ENCODE measurements at places on chromosomes 6 and 20.

DNA sequence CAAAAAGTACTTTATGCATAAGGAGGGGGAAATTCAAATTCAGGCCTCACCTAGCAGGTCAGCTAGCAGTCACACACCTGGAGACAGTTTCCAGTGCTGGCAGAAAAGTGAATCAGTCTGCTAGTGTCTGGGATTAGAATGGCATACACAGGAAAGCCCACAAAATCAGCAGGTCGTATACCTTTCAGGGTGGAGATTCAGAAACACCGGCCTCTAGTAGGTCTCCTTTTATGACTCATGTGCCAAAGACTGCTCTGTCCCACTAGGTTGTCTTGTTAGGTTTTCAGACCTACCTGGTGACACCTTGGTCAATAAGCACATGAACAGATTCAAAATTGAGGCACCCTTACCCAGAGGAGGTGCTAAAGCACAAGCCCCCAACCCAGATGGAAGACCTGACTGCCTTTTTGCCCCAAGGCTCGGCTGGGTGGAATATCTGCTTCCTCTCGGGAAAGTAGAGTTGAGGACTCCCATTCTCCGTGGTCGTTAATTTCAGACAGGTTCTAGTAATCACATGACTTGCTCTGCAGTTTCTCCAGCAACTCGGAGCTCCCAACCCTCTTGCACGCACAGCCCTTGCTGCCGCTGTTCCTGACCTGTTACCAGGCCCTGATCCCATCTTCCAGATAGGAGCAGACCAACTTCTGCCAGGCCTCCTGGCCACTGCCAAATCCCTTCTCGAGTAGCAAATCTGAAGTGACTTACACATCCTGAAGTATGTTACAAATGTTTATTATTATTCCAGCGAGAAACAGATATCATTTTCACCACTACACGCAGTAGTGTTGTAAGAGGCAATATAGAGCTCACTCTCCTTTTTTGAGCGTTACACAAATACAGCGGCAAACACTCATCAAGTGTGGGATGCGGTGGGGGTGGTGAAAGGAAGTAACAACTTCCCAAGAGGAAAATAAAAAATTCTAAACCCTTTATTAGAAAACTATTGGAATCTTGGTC, 46.6 kb downstream of the AGPAT4 start:
- H3K27me3 ChIP-seq, result no peaks in the 10 kb centered on the region
- peak overlapping the region; percentile 91 for H3K27ac ChIP-seq
- H3K36me3 ChIP-seq, result peaks cover 77% of the 10 kb centered on the region
- DNase-seq, result no peak
- H3K4me1 ChIP-seq, result peaks cover 55% of the 10 kb centered on the region

- peaks cover 17% of the 10 kb centered on the region for H3K4me1 ChIP-seq
- no peaks in the 10 kb centered on the region for H3K36me3 ChIP-seq
- peaks cover 7% of the 10 kb centered on the region for H3K27me3 ChIP-seq
- no peak overlapping the region for H3K4me3 ChIP-seq
- DNase-seq, result no peak
- no peak overlapping the region for H3K27ac ChIP-seq
Observed at GRCh38 chr6:36139991-36140710, 9.8 kb downstream of the MAPK13 start.

DNA sequence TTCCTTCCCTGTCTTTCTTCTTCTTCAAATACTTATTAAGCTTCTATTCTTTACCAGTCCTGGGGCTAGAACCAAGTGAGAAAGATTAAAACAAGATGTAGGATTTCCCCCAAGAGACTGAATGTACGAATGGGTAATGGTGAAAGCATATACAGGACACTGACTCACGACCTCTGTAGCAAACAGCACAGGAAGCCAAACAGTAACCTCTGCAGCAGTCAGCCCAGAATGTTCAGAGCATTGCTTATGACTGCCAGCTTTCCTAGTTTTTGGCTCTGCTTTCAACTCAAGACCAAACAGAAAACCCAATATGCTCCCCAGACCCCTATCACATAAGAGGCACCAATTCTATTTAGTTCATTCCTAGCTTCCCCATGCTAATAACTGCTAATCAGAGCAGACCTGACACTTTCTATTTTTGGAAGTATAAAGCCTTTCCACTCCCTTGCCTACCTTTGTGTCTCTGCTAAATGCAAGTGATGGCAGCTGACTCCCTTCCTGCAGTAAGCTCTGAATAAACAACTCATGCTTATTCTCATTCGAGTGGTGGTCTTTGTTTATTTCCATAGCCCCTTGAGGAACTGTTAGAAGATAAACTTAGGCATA, 690.6 kb downstream of the EPM2A start:
- peaks cover 4% of the 10 kb centered on the region for H3K36me3 ChIP-seq
- peak overlapping the region; percentile 37 for H3K27ac ChIP-seq
- no peak overlapping the region for H3K4me3 ChIP-seq
- H3K4me1 ChIP-seq, result peaks cover 12% of the 10 kb centered on the region
- H3K27me3 ChIP-seq, result no peaks in the 10 kb centered on the region
- DNase-seq, result no peak

DNA sequence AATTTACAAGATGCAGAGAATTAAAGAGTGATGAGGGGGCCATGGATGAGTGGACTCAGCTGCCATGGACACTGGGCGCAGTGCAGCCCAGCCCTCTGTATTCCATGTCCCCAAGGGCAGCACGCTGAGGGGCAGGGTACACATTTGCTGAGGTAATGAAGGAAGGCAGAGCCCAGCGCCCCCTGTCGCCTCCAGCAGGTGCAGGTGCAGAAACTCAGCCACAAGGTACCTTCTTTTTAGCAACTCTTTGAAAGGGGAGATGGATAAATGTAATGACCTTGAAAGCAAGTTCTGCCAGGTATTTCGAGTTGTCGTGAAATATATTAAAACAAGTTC, 7.1 kb downstream of the CD93 start:
- no peak overlapping the region for H3K4me3 ChIP-seq
- no peaks in the 10 kb centered on the region for H3K36me3 ChIP-seq
- DNase-seq, result no peak

DNA sequence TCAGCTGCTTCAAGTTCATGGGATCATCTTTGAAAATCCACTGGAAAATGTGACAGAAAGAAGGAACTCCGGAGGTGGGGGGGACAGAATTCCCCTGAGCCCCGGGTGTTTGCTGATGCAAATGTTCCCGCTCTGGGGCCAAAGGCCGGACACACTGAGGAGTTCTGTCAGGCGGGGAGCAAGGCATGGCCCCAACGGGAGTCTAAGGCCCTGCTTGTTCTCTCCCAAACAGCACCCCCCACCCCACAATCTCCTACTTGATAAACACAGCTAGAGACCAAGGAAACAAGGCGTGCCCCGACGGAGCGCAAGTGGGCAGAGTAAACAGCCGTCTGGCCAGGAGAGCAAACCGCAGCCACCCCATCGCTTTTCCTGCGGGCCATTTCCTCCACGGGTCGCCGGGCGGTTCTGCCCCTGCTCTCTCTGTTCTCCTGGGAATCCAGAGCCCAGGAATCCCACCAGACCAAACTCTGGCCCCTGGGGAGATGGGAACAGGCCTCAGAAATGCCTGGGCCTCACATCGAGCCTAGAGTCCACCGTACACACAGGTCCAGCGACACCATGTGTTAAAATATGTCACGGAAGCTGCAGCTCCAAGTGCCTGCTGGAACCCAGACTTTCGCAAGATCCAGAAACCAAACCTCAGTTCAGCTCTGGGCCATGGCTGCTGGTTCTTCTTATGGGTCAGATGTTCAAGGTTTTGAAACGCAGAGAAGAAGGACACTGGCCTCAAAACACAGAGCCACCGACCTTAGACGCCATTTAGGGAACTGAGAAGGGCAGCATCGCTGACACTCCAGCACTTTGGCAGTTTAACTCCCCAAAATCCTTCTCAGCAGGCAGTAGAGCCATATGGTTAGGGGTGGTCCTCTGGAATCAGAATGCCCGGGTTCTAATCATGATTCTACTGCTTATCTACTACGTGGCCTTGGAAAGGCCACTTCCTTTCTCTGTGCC, 104.2 kb downstream of the PREX1 start:
- H3K4me1 ChIP-seq, result peaks cover 52% of the 10 kb centered on the region
- no peak overlapping the region for H3K27ac ChIP-seq

- DNase-seq, result no peak
- H3K4me1 ChIP-seq, result no peaks in the 10 kb centered on the region
- H3K27me3 ChIP-seq, result no peaks in the 10 kb centered on the region
- no peaks in the 10 kb centered on the region for H3K36me3 ChIP-seq
Observed at GRCh38 chr20:11581271-11581670, 336.4 kb upstream of the BTBD3 start.

DNA sequence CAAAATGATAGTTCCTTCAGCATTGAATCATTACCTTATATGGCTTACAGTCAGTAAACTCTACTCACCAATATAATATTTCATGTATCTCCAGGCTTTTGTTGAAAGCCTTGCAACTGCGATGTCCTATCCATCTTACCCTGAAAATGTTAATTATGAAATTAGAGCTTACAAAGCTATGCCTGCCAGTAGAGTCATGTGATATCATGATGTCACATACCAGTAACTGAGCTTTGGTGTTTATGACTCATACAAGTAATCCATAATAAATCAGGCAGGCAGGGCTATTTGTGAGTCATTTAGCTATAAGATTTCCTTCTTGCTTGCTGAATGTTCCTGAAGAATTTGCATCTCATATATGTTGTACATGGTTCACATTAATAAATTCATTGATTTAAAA, 44.9 kb upstream of the FAM83B start:
- H3K27ac ChIP-seq, result no peak overlapping the region
- no peak for DNase-seq
- H3K4me3 ChIP-seq, result no peak overlapping the region
- peaks cover 4% of the 10 kb centered on the region for H3K27me3 ChIP-seq

DNA sequence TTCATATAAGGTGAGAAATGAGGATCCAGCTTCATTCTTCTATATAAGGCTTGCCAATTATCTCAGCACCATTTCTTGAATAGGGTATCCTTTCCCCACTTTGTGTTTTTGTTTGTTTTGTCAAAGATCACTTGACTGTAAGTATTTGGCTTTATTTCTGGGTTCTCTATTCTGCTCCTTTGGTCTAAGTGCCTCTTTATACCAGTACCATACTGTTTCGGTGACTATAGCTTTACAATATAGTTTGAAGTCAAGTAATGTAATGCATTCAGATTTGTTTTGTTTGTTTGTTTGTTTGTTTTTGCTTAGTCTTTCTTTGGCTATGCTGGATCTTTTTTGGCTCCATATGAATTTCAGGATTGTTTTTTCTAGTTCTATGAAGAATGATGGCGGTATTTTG, 64.6 kb downstream of the ERMARD start:
- peaks cover 29% of the 10 kb centered on the region for H3K27me3 ChIP-seq
- no peak for DNase-seq
- peaks cover under 1% of the 10 kb centered on the region for H3K4me1 ChIP-seq
- no peak overlapping the region for H3K4me3 ChIP-seq

DNA sequence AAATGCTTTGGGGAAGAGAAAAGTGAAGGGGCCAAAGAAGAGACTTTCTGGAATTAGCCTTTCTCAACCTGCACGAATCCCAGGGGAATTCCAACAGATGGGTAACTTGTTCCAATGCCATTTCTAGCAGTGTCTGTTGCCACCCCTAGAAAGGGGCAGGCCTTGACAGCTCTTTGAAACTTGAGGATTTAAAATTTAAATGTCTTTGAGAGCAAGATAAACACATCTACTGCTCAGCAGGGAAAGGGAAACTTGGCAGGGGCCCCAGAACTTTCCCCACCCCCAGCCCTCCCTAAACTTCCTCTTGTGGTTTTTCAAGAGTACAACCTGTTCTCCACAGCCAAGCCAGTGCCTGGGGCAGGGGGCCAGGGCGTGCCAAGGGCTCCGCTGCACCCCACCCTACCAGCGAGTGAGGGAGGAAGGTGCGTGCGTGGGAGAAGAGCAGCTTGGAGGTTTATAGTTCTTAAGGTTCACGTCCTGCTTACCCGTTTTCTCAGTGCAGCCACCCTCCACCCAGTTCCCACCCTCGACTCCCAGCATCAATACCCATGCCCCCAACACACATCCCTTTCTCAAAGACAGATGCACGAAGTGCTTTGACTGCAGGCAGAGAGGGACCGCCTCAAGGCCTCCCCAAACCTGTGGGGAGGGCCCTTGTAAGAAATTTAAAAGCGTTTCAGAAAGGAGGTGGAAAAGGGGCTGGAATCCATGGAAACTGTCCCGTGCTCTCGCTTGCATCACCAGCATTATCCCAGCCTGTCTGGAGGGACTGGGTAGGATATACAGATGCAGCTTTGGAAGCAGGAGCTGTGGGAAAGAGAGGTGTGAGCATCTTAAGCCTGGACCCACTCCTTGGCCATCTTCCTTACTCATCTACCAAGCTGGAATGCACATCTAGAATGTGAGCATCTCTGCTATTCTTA, 4.5 kb upstream of the TAF8 start:
- H3K36me3 ChIP-seq, result no peaks in the 10 kb centered on the region
- peak overlapping the region; percentile 47 for H3K4me3 ChIP-seq
- no peak for DNase-seq
- no peak overlapping the region for H3K27ac ChIP-seq

Measured in nephron progenitor cell (in vitro differentiated cells).